Fibroblast of villous mesenchyme (primary cell): ENCODE measurements at places on chromosomes 6 and 20. TPM values are rescaled to one million over a fixed set of nuclear protein-coding genes. Genes with fewer than 3 reads are reported as not detected.

Gene POU5F1
- not detected in 2 replicates for total RNA-seq

Gene SPATA25
- total RNA-seq: 0.43 and 1.3 TPM in 2 replicates

Gene LZTS3
- total RNA-seq: 10.3 and 13.8 TPM in 2 replicates

Gene TAGAP
- total RNA-seq: not detected in 2 replicates

Gene SRMS
- not detected in 2 replicates for total RNA-seq

Gene PRL
- total RNA-seq: not detected in 2 replicates
